ENCODE measurements at places on chromosomes 3 and 15.

DNA sequence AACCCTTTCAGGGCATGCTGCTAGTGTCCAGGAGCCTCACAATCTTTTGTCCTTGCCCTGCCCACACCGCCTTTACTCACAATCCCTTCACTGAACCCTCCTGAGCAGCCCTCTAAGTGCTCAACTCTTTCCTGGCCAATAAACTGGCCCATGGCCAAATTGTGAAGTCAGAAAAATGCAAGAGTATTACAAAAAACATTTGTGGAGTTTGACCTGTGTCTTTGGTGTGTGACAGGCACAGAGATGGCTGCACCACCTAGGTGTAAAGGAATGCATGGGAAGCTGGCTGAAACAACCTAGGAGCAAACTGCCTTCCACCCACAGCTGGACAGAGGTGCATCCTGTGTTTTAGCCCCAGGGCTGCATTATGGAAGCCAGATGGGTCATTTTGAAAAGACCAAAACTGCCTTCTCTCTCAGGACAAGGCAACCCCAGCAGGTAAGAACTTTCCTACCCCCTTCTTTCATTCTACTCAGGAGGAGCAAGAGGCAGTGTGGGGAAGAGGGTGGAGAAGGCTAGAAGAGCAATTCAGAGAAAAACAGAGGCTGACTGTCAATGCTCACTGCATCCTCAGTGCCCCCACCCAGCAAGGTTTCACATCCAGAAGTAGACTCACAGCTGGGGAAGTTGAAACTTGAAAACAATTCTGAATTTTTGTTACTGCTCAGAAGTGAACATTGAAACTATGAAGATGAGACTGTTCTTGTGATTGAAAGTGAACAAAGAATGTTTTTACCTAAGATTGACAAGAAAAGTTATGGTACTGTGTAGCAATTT, 78.6 kb downstream of the TRIM42 start:
- no peak for DNase-seq

DNA sequence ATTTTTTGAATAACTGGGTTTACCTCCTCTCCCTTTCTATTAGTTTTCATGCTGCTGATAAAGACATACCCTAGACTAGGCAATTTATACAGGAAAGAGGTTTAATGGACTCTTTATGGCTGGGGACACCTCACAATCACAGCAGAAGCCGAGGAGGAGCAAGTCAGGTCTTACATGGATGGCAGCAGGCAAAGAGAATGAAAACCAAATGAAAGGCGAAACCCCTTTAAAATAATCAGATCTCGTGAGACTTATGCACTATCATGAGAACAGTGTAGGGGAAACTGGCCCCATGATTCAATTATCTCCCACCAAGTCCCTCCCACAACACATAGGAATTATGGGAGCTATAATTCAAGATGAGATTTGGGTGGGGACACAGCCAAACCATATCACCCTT, 2.0 kb upstream of the RSL24D1 start:
- no peak for DNase-seq

GRCh38 chr3:114179575-114179974, 723 bp upstream of the DRD3 start:
- no peak for DNase-seq

DNA sequence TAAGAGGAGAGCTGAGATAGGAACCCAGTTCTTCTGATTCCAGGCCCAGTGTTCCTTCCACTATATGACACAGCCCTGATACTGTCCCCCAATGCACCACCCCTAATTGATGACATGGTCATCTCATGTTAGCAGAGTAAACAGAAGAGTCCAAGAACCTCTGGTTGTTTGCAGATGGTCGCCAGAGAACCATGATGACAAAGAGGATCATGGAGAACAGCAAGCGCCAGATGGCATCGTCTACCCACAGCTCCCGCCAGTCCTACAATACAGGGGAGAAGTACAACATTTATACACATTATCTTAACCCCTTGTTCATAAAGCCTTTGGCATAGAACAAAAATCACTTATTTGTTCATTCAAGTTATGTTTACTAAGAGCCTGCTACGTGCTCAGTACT, 18.5 kb upstream of the VPS39 start:
- no peak for DNase-seq

DNA sequence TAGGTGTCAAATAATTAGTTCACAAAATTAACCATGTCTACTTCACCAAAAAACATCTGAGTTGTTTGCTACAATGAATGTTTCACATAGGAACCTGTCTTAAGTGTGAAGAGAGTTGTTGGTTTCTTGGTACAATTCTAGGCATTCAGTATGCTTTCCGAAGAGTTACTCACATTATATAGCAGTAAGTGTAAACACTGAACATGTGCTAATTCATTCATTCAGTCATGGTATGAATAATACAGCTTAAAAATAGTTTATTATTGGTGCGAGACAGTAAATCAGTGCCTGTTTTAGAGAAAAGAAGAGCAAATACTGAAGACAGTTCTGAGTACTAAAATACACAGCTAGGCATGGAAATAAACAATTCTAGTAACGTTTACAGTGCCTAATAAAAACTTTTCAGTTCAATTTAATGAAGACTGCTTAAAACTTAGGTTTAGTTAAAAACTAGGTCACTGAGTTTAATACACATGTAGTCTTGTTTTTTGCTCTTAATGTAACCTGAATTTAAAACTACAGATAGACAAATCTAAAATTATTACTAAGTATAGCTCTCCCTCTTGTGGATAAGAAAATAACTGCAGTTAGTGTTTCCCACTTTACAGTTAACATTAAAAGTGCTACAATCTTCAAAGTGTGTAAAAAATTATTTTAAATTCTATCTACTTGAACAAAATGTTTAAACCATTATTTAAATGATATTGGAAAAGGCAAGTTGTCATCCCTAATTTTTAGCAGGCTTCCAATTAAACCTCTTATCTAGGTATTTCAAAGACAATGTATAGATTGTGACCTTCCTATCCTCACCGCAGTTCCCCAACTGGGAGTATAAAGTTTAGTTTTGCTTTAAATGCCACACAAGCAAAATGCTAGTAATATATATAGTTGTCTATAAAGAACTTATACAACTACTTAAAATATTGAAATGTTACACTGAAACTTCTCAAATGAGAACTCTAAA, 20.1 kb upstream of the ZCWPW2 start:
- no peak for DNase-seq

DNA sequence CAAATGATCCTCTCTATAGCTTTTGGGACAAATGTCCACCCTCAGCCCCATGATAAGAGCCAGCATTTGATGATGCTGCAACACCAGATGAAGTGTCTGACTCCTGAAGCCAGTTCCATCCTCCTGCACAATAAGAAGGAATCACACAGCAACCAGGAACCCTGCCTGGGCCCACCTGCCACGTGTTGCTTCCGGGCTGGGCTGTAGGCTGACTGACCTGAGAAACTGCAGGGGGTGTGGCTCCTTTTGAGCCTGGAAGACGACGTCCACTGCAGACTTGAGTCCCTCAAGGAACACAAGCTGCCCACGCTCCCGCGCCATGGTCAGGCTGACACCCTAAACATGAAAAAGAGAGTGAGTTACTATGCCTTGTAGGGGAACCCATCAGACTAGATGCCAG, 9.4 kb downstream of the ELP6 start:
- no peak for DNase-seq

DNA sequence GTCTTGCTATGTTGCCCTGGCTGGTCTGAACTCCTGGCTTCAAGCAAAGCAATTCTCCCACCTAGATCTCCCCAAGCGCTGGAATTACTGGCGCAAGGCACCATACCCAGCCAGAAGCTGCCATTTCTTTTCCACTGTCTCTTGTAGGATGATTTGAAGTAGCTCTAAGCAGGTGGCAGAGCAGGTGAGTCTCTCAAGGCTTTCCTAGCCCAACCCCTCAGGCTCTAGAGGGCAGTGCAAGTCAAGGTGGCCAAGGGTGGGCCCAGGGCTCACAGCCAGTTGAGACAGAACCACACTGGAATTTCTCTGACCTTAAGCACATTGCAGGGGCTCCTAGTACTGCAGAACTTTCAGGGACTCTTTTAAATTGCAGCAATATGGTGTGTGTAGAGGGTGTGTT, 15.6 kb upstream of the DAG1 start:
- no peak for DNase-seq

GRCh38 chr3:122555275-122556071, 8.6 kb downstream of the PARP9 start:
- no peak for DNase-seq

GRCh38 chr15:49380912-49381311, 42.1 kb upstream of the FGF7 start:
- DNase-seq, result no peak

DNA sequence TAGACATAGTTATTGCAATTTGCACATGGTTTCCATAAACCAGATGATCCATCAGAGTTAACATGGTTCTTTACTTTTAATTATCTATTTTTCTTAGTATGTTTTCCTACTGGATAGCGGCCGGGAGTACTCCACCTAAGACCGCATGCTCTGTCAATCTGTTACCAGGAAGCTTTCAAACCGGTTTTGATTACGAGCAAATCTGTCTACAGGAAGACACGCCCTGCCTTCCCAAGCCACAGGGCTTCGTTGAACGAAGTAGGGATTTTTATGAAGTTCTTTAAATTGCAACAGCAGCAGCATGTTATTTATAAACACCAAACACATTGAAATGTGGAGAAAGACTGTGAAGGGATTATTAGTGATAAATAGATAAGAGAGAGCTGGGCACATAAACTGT, 283.3 kb upstream of the ROBO2 start:
- no peak for DNase-seq

GRCh38 chr15:33988384-33988783, 20.1 kb downstream of the CHRM5 start:
- no peak for DNase-seq

DNA sequence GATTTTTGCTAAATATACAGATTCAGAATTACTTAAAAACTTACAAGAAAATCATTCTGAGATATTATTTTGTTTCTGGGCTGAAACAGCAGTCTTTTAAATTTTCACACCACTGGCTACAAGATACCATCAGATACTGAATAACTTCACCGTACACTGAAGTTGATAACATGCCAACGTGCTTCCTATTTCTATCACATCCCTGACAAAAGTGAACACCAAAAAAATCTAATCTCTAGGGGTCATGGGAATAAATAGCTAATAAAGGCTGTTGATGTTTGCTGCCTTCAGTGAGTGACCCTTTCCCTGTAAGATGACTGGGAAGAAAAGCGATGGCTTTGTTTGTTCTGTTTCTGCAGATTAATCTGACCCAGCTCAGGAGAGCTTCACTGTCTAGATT, 120.5 kb downstream of the DUT start:
- DNase-seq, result no peak

- no peak for DNase-seq
Measured at GRCh38 chr3:173939331-173939730, 541.8 kb downstream of the NLGN1 start.

GRCh38 chr3:156477323-156477722, 77.6 kb downstream of the SSR3 start:
- no peak for DNase-seq

GRCh38 chr15:69497076-69497475, 44.5 kb downstream of the RPLP1 start:
- DNase-seq, result peak; percentile 53

- no peak for DNase-seq
Measured at GRCh38 chr15:71201477-71201876, 86.2 kb downstream of the THSD4 start.

DNA sequence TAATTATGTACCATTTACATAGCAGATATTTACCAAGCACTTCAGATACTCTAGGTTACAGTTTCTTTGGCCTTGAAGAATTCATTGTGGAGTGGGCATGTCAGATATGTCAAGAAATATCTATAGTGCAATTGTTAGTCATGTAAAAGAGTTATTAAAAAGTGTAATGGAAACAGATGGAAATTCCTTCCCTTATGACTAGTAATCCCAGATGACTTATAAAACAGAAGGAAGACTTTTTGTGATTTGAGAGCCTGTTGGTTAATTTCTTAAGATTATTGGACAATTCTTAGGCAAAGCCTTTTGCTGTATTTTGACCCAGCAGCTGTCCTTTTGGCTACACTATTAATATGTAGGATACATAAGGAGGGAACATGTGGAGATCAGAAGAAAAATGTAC, 708.9 kb upstream of the NECTIN3 start:
- no peak for DNase-seq

DNA sequence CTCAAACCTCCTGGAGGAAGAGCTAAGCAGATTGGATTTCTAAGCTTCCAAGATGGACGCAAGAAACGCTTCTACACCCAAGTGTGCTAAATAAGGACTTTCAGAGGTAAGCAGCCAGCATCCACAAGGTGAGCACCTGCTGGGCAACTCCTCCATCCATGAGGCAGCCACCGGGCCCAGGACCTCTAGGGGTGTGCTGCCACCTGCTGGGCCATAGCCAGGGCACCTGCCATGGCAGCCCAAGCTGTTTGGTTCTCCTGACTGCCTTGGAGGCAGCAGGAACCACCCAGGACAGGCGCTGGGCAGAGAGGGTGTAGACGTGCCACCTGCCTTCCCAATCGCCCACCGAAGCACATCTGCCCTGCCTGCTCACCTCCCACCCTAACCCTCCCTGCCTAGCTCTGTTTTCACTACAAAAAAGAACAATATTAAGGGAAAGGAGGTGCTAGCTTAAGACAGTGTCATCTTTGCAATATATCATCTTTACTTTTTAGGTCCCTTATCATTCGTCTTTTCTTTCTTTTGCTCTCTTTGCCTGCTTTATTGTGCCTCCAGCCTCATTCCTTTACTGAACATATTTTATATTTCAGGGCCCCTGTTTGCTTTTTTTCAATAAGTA, 12.9 kb downstream of the C15orf62 start:
- DNase-seq, result no peak

GRCh38 chr3:126907557-126907956, 75.4 kb upstream of the PLXNA1 start:
- DNase-seq, result no peak

DNA sequence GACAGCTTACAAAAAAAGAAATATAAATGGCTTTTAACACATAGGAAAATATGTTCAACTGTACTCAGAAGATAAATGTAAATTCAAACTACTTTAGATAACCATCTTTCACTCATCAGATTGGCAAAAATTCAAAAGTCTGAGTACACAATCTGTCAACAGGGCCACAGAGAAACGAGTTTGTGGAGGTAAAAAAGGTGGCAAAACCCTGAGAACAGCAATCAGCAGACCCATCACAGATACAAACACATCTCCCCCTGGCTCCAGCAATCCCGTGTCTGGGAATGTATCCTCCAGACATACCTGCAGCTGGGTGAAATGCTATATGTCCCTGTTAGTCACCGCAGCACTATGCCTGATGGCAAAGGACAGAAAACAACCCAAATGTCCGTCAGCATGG, 149.5 kb downstream of the OSBPL10 start:
- no peak for DNase-seq

DNA sequence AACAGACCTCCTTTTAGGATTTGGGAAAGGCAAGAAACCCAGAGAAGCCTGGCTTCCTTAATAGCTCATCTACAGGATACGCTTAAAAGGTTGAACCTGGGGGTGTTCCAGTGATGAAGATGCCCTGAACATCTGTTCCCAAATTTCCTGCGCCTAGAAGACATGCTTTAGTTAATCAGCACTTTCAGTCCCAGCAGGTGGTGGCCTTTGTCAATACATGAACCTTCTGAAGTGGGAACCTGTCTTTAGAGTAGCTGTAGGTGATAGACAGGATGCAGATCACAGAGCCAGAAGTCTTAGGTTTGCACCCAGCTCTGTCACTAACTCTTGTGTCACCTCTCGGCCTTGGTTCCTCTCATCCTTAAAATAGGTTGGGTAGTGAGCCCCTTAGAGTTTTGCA, 149.7 kb upstream of the SYNPR start:
- no peak for DNase-seq

- peak; percentile 70 for DNase-seq
Measured at GRCh38 chr15:82021992-82022391, 23.8 kb downstream of the MEX3B start.

GRCh38 chr3:177538750-177539730, 341.8 kb upstream of the TBL1XR1 start:
- no peak for DNase-seq

GRCh38 chr3:4398941-4399245, 68.2 kb downstream of the SUMF1 start:
- no peak for DNase-seq

Data from osteocyte (in vitro differentiated cells).